ENCODE measurements at places on chromosomes 6 and 20. TPM values are rescaled to one million over a fixed set of nuclear protein-coding genes. Genes with fewer than 3 reads are reported as not detected.

GRCh38 chr6:903761-904160 lies 210.8 kb upstream of the EXOC2 start:
- DNase-seq: no peak

DNA sequence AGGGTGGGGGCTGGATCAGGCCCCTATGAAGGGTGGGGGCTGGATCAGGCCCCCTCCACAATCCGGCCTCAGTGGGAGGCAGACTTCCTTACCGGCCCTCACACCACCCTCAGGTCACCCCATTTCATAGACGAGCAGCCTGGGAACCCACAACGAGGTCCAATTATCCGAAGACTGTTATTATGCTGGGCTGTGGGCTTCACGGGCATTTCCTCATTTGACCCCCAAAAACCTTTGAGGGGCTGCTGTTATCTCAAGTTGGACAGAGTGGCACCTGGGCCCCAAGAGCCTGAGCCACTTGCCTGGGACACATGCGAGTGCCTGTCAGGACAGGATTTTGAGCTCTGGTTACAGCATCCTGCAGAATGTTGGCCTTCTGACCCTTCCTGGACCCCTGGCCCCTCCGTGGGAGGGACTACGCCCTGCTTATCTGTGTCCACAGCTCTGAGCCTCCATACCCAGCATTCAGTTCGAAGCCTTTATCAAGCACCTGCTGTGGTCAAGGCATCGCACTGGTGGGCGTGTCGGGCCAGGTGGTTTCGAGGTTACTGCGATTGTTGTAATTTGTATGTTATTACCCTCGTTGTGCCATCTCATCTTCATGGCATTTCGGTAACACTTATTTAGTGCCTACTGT lies 34.5 kb upstream of the PCMTD2 start:
- no peak for DNase-seq

SLC32A1 gene
- 0.04 TPM for polyA plus RNA-seq

GRCh38 chr20:58905236-58905635 lies 52.7 kb downstream of the GNAS start:
- DNase-seq: no peak

DNA sequence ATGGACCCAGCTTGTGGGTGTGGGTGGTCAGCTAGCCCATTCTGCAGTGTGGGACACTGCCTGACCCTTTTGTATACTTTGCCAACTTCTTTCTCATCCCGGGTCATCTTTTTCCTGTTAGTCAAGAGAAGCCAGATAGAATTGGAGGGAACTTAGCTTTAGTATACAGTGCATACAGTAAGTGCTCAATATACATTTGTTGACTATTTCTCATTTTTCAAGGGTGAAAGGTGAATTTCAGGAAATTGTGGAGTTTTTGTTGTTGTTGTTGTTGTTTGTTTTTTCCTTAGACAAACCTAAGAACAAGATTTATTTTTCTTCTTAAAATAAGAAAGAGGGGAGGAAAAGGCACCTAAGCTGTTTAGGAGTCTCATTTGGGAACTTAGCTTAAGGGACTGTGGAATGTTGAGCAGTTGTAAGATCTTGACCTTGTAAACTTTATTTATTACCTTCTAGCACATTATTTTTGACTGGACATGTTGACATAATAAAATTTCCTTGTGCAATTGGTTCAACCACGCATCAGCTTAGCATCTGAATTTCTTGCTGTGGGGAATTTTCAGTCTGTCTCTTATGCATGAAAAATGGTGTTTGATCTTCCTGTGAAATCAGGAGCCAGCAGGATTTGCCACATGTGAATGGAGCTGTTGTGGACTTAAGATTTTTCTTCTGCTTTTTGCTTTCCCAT lies 113.6 kb downstream of the ARID1B start:
- DNase-seq: no peak

DNA sequence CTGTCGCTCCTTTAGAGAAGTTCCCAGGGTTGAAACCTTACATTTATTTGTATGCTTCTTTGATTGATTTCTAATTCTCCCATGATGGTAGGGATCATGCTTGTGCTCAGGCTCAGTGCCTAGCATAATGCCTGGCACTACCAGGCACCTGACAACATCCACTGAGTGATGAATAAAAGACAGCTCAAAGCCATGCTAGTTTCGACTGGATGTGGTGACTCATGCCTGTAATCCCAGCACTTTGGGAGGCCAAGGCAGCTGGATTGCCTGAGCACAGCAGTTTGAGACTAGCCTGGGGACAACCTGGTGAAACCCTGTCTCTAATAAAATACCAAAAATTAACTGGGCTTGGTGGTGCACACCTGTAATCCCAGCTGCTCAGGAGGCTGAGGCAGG lies 11.6 kb upstream of the CD164 start:
- DNase-seq: no peak

DNA sequence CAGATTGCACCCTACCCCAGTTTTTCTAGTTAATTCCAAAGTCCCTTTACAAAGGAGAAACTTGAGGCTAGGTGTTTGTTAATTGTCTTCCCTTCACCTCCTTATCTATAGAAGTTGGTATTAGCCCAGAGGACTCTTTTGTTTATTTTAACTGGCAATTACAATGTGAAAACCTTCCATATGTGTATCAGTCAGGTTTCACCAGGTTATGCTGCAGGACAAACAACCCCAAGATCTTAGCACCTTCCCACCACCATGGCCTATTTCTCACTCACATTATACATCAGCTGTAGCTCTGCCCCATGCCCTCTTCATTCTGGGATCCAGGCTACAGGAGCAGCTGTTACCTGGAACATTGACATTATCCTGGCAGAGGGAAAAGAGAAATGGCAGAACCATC lies 31.1 kb downstream of the SNHG17 start:
- DNase-seq: no peak

DNA sequence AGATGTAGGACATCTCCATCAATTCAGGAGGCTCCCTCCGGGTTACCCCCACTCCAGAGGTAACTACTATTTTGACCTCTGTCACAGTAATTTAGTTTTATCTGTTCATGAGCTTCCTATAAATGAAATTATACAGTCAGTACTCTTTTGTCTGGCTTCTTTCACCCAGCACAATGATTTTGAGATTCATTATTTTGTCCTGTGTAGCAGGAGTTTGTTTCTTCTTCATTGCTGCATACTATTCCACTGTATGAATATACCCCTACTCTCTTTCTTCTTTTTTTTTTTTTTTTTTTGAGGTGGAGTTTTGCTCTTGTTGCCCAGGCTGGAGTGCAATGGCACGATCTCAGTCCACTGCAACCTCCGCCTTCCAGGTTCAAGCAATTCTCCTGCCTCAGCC lies 11.8 kb upstream of the AP5S1 start:
- no peak for DNase-seq

DNA sequence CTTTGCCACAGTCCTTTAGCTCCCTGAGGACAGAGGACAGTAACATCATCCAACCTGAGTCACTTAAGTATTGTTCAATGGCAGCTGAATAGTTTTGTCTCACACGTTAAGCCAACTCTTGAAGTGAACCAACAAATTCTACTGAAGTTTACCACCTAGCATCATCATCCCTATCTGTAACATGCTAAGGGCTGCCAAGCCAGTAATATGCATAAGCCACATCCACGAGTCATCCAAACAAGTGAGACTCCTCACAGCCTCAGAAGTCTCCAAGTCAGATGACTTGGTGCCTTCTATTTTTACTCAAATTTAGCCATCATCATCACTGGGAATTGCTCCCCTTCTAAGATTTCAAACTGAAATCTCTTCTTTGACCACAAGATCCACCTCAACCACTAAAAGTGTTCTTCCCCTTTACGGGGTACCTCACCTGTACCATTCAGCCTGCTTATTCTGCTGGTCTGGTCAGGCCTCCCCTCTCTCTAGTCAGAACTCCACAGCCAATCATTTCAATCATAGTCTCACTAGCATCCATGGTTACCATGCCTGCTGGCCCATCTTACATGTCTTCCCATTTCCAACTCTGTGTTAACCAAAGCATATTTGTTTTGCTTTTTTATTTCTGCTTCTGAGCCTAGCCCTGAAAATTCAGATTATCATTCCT lies 73.7 kb downstream of the DTNBP1 start:
- no peak for DNase-seq
